D721Med (cell line): ENCODE measurements at places on chromosomes 6 and 20.

DNA sequence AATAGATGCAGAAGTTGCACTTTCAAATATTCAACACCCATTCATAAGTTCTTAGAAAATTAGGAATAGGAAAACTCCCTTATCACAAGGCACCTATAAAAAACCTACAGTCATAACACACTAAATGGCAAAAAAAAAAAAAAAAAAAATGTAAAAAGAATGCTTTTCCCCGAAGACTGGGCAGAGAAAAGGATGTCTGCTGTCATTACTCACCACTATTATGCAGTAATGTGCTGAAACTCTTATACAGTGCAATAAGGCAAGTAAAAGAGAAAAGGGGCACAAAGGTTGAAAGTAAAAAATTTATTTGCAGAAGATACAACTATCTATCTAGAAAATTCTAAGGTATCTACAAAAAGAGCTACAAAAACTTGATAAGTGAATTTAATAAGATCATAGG, 607.8 kb upstream of the ARID1B start:
- DNase-seq = no peak

DNA sequence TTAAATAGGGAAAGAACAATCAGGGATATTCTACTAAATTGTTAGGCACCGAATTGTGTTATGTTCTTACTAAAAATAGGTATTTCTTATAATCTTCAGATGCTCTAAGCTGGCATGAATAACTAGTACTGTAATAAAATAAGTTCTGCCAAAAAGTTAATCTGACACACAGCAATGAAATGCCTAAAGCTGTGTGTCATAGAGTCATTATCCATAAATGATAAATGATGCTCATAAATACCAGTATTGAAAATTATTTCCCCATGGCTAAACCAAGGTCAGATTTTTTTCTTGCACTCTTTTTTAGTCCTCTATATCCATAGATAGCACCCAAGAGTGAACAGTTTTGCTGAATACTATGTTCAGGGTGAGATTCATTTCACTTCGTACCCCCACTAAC, 11.7 kb upstream of the PRIM2 start:
- no peak for DNase-seq

DNA sequence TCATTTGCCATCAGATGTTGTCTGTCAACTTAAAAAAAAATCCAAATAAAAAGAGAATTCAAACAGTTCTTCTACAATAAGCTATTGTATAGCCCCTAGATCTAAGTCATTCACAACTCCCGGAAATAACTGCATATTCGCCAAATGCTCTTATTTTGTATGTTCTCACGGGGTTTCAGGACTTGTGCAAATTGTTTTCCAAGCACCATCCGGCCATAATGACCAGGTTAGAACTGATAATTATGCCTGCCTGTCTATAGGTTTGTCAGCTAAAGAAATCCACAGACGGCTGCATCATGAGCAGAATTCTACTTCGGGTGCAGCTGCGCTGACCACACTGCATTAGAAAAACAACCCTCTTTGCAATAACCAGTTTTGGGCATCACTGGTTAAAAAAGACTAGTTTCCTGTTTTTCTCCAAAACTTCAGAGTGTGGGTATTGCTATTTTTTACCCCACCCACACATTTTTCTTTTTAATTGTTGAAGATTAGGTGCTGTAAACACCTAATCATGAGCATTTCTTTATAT, 87.7 kb downstream of the HIVEP2 start:
- no peak for DNase-seq

DNA sequence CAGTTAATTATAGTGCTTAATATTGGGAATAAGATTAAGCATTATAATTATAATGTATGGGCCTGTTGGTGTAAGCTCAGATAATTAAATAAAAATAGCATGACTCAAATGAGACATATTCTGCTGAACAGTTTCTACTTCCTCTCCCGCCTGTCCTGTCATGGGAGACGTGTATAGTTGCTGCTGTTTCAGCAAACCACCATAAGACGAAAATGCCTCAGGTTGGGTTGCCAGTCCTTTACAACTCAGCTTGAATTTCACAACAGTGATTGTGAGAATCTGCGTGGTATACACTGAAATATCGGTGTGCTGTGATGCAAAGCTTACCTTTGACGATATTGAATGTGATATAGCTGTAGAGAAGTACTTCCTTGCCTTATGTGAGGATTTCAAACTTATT, 99.5 kb downstream of the POPDC3 start:
- DNase-seq = no peak

- no peak for DNase-seq
These were observed 97.7 kb upstream of the VGLL2 start for GRCh38 chr6:117167520-117168271.

DNA sequence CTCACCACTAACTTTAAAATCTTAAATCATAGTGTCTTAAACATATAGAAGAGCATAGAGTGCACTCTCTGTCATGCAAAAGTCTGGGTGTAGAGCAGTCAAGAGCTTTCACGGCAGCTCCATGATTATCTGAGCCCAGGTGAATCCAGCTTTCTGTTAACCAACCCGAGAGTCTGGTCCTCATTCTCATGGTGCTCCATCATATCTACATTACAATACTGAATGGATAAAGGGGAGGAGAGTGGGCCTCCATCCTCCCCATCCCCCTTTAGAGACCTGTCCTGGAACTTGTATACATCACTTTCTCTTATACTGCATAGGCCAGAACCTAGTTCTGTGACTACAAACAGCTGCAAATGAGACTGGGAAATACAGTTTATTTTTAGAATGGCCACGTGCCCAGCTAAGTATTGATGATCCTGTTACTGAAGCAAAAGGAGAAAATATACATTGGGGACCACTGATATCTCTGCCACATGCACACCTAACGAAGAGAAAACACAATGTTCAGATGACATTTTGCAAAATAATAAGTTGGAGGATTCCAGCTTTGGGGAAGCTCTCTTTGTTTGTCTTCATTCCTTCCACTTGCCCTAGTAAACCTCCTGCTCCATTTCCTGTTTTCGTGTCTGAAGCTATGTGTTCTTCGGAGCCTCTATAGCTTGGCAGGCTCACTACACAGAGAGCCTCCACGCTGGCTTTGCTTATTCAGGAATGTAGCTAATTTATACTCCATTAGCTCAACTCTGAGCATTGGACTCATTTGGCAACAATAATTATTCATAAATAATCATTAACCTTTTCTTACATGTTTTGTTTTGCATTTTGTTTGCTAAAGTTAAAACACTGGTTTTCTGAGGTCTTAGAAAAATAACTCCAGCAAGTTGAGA, 110.1 kb downstream of the IYD start:
- DNase-seq = no peak

DNA sequence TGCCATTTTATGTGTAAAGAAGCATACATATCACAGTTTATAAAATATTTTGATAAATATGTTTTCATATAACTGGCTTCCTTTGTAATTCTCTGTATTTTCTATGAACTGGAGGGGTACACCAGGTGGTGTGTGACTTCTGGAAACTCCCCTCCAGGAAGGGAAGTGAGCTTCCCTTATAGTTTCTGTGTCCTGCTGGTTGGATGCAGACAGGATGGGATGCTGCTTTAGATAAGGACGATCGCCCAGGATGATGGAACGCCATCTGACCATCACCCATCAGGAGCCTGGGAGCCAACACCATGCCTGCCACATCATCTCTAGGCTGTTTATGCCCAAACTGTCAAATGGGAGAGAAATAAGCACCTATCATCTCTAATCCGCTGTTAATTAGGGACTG, 66.1 kb downstream of the SULF2 start:
- no peak for DNase-seq

- no peak for DNase-seq
These were observed 181.8 kb downstream of the TTLL2 start for GRCh38 chr6:167506443-167507301.

- no peak for DNase-seq
These were observed 21.5 kb downstream of the OR2B2 start for GRCh38 chr6:27890445-27891319.

DNA sequence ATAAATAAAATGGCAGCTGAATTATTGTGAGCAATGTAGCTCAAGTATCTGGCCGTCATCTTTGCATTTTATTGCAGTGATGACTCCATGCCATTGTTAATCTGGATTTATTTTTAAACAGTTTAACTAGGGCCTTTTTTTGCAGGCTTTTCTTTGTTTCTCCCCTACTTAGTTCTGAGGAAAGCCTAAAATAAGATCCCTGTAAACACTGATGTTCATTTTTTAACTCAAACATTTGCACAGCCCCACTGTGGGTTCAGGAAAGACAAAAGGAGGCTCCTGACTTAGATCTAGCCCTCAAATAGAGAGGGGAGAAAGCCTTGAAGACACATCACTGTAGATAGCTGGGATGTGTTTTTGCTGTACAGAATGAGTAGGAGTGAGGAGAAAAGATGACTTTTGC, 69.2 kb downstream of the PLEKHG1 start:
- DNase-seq = no peak

DNA sequence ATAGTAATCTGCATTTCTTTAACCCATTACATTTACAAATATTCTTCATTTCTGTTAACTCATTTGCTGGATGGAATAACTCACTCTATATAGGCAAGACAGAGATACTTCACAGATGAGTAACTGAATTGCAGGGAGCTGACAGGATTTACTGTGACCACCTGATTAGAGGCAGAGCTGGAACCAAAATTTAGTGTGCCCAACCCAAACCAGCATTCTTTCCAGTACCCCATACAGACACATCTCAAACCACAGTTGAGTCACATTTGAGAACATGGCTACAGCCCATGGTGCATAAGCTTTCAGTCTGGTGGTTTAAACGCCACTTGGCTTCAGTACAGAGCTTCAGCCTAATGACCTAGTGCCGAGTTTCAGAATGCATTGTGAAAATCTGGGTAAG, 138.4 kb upstream of the TENT5A start:
- no peak for DNase-seq

- no peak for DNase-seq
These were observed 18.7 kb downstream of the DIDO1 start for GRCh38 chr20:62907384-62908317.

DNA sequence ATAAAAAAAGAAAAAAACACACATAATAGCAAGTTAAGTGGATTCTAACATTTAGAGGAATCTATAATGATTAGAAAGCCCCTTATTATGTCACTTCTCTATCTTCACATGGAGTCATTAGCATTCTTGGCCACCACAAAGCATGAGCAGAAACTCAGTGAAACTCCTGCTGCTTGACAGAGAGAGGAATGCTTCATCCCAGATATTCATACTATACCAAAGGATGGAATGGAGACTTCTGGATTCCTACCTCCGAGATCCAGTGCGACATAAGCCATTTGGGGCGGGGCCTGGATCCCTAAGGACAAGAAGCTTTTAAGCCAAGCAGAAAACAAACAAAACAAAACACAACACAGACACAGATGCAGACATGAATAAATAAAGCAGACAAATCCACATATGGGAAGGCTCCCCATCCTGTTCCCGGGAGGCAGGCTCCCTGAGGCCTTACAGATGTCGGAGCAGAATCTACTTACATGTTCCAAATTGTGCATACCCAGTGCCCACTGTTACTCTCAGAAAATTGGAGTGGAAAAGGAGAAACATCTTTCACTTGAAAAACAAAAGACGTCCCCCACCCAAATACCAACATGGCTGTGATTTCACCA, 727.3 kb downstream of the MAFB start:
- DNase-seq = no peak

DNA sequence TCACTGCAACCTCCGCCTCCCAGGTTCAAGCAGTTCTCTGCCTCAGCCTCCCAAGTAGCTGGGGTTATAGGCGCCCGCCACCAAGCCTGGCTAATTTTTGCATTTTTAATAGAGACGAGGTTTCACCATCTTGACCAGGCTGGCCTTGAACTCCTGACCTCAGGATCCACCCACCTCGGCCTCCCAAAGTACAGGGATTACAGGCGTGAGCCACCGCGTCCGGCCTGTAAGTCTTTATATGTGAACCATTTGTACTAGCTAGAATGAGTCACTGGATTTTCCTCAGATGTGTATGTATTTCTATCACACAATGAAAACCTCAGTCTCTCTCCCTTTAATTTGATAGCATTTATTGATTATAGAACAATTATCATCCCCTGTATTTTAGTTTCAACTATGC, 34.0 kb downstream of the ITCH start:
- no peak for DNase-seq

- DNase-seq = no peak
These were observed 22.0 kb upstream of the L3MBTL3 start for GRCh38 chr6:129996387-129996786.

DNA sequence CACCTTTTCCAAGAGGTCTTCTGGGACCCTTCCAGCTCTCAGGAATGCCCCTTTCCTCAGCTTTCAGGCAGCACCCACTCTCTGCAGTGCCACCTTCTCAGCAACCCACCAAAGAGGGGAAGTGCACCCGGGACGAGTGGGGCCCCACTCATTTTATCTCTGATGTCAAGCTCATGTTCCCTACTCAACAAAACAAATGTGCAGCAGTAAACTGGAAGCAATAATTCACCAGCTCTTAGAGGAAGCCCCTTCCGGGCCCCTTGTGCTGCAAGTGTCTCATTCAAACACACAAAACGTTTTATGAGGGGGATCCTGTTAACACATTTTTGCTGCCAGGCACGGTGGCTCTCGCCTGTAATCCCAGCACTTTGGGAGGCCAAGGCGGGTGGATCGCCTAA, 13.6 kb downstream of the GFOD1 start:
- no peak for DNase-seq

DNA sequence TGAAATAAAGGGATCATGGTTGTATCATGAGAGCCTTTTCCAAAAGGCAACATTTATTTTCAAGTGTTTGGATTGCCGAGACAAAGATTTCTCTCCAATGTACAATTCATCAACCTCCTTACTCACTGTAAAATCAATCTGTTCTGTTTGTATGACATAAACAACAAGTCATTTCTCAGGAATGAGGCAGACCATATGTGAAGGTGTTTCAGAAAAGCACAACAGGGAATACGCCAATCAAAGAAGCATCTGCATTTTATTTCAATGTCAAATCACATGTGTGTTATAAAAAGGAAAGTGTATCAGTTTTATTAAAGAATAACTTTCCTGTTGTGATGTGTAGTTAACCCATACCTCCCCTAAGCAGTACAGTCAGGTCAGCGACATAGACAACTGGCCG, 653.7 kb downstream of the TFAP2A start:
- DNase-seq = no peak

GRCh38 chr6:144335311-144335861, 50.3 kb downstream of the UTRN start:
- no peak for DNase-seq

GRCh38 chr6:129251669-129252376, 368.9 kb downstream of the LAMA2 start:
- DNase-seq = no peak
